ENCODE measurements at places on chromosomes 2 and 18.

DNA sequence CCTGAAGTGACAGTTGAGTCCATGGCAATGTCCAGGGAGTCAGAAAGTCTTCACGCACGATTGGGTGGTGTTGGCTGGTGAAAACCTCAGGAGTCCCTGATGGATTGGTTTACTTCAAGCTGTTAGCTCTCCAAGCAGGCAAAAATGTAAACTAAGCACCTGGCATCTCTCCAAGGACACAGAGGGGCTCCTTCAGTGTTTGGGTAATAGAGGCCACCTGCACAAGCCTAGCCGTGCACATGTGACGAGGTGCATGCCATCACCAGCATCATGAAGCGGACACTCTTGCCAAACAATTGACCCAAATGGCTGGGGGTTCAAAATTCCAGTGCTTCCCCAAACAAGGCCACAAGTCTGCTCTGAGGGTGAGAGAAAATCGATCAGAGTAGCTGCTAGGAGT lies 104.7 kb upstream of the CD302 start:
- no peak for DNase-seq

- DNase-seq = no peak
Observed at GRCh38 chr2:25030702-25031101, 11.2 kb upstream of the EFR3B start.

DNA sequence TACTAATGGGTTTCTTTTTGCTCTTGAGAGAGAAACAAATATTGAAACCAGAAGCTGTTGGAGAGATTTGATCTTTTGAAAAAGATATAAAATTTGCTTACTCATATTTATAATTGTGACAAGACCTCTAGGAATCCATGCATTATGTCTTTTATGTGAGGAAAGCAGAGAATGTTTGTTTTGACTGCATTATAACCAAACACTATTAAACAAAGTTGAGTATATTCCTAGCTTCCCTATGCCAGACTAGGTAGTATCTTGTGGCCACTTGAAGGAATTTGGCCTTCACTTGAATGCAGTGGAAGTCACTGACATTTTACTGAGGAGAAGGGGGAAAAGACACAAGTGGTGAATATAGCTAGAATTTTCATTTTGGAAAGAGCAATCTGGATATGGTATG lies 521.8 kb upstream of the ZEB2 start:
- DNase-seq = no peak

- DNase-seq = no peak
Observed at GRCh38 chr2:82182270-82182669, 1877.7 kb upstream of the LRRTM1 start.

GRCh38 chr2:40403233-40403836 lies 48.6 kb downstream of the SLC8A1 start:
- no peak for DNase-seq

DNA sequence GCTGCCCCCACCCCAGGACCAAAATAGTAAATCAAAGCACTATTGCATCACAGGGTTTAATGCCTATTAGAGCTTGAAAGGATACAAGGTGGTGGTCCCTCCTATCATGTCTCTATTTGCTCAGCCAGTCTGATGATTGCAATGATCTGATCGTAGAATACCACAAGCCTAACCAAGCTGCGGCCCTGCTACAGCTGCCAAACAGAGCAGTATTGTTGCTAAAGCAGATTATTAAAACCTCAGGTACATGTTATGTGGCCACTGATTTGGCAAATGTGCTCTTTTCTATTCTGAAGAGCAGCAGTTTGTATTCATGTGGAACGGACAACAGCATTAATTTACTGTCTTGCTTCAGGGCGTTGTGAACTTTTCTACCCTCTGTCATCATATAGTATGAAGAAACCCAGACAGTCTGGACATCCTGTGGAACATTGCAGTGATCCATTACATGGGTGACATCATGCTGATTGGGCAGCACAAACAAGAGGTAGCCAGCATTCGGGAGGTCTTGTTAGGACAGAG lies 8.4 kb upstream of the VAPA start:
- no peak for DNase-seq

GRCh38 chr18:35703043-35703688 lies 121.6 kb downstream of the GALNT1 start:
- no peak for DNase-seq

DNA sequence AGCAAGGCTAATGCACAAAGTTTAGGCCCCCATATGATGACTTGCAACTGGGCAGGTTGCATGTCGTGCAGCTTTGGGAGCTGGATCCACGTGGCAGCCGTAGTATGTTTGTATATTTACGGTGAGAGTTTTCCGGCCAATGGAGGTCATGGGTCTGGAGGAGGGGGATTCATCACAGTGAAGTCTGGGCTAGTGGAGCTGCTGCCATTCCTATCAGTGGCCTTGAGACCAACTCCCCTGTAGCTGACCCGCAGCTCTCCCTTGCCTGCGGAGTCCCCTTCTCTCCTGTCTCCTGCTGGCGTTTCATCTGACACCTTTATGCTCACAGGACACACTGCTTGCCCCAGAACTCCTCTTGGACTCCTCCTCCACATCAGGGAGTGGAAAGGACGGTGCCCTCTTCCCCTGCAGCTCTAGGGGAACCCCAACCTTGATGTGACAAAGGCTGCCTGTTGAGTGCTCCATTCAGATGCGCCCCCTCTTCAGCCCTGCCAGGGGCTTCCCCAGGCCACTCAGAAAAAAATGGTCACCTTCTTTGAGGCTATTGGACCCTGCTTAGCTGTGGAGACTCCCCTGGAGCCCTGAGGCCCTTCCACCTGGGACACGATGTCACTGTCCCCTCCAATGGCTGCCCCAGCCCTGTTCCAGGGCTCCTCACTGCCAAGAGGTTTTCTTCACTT lies 121.7 kb downstream of the PXDN start:
- no peak for DNase-seq

- no peak for DNase-seq
Observed at GRCh38 chr2:42298996-42299754, 61.8 kb downstream of the COX7A2L start.

- DNase-seq = no peak
Observed at GRCh38 chr2:214569419-214570035, 158.7 kb downstream of the VWC2L start.

DNA sequence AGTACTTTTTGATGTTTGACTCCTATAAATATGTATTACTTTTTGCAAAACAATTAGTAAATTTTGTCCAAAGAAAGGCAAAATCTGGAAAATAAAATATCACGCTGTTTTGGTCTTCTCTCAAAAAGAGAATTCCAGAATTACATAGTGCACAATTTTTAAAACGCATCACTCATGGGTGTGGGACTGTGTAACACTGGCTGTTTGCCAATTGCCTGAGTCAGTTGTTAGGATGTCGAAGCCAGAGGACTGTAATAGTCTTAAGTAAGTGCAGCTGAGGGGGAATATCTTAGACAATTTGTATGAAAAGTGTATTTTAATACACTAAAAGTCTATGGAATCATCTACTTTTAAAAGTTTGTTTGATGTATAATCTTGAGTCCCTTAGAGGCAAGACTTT lies 24.1 kb upstream of the EPHA4 start:
- DNase-seq = peak; percentile 28

DNA sequence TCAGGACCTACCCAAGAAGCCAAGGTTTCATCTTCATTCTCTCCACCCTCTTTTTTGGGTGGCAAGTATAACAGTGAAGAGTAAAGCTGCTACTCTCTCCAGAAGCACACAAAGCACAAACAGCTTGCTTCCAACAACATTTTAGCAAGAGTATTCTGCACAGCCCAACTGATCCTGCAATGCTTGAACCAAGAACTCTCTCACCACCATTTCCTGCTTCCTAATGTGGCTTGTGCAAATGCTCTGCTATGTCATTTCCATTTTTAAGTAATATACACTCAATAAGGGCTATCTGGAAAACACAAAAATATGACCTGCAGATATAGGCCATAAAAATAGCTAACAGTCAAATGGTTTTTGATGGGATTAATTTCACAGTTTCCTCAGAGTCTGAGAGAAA lies 24.1 kb upstream of the IHH start:
- no peak for DNase-seq

- no peak for DNase-seq
Observed at GRCh38 chr2:160352500-160352899, 141.1 kb downstream of the RBMS1 start.

DNA sequence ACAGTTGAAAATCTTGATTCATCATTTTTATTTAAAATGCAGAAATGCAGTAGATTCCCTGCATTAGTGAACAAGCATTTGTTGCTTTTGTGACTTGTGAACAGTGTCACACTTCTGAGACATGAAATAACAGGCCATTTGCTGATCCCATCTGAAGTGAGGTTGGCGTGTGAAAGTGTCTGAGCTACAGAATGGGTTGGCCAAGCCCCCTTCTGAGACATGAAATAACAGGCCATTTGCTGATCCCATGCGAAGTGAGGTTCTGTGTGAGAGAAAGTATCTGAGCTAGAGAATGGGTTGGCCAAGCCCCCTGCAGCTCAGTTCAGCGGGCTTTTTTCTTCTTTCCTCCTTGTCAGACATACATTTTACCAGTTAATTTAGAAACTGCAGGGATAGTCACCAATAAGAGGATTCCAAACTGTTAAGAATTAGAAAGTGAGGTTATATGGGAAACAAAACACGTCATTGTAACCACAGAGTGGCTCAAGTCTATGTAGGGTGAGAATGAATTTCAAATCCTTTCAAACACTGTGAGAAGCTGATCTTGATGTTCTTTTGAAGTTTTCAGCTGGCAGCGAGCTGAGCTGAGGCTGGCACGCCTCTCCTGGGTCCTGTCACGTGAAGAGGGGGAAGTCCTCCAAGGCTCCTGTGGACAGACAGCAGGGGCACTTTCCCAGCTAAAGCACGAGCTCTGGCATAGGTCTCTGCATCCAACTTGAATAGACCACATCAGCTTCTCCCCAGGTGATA lies 339.2 kb upstream of the SALL3 start:
- DNase-seq = no peak

DNA sequence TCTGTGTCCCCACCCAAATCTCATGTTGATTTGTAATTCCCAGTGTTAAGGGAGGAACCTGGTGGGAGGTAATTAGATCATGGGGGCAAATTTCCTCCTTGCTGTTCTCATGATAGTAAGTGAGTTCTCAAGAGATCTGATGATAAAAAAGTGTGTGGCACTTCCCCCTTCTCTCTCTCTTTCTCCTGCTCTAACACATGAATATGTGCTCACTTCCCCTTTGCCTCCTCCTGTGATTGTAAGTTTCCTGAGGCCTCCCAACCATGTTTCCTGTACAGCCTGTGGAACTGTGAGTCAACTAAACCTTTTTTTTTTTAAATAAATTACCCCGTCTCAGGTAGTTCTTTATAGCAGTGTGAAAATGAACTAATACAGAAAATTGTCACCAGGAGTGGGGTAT lies 380.0 kb downstream of the MEIS1 start:
- no peak for DNase-seq

DNA sequence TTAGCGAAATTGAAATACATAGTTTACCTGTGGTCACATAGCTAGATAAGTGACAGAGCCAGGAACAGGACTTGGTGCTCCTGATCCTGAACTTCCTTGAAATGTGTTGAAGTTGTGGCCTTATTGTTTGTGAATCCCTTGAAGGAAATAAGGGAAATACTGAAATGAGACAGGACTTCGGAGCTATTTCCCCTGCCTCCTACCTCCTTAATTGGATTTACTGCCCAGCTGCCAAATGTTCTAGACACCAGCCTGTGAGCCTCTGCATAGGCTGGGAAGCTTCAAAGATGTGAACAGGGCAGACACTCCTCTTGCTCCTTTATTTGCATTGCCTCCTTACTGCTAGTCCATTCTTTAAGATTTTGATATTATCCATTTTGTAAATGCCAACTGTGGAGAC lies 135.2 kb downstream of the PRPF40A start:
- DNase-seq = no peak

DNA sequence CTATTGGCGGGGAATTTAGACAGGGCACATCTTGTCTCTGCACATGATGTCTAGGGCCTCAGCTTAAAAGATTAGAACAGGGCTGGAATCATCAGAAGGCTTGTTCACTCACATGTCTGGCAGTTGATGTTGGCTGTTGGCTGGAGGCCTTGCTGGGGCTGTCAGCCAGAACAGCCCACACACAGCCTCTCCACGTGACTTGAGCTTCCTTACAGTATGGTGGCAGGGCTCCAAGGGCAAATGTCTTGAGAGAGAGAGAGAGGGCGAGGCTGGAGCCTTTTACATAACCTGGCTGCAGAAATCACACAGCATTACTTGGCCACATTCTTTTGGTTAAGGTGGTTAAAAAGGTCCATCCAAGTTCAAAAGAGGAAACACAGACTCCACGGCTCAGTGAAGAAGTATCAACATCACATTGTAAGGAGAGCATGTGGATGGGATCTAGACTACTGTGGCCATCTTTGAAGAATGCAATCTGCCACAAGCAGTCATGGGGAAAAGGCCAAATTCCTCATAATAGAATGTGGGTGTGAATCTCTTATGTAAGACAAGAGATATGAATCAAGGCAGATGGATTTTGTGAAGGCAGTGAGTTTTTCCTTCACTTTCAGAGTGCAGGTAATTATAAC lies 30.4 kb downstream of the SRSF7 start:
- peak; percentile 88 for DNase-seq

DNA sequence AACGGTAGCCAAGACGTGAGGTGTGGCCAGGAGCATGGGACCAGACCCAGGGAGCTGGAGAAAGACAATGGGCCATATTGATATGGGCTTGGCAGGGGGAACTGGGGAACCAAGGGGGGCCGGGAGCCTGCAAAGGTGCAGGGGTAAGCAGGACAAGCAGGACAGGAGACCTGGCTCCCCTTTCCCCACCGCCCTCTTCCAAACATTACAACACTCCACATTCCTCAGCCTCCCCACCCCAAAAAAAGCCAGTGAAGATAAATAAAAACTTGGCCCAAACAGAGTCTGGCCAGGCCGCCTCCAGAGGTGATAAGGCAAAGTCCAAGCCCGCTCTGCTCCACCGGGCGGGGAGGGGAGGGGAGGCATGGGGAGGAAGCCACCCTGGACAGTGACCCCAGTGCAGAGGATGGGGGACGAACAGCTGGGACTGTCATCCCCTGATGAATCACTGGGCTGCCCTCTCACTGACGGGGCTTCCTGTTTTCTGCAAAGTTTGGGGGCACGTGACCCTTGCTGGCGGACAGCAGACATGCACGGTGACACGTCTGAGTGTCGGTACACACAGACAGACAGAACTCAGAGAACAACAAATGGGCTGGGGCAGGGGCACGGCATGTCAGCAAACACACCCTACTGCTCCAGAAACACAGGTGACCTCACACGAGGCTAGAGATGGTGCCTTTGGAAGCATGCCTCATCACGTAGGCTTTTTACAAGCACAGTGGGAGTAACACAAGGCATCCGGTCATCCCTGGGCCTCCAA lies 100.2 kb downstream of the TNS1 start:
- peak; percentile 74 for DNase-seq

DNA sequence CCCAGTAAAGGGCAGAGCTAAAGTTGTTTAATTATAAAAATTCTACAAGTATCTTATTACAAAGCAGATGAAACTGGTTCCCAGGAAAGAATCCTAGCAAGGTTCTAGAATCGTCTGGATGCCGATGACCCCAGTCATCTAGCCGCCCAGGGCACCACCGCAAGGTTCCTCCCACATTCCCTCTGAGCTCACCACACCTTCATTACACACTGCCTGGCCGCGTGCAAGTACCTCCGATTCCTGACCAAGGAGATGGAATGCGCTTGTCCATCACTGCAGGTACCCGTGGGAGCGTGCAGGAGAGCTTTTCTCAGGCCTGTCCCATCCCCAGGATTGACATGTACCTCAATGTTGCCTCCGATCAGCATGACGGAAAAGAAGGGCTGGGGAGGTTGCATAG lies 158.5 kb downstream of the LAMA1 start:
- DNase-seq = no peak

Data from femur (tissue), 1 donor.